Common myeloid progenitor, CD34-positive (primary cell): ENCODE measurements at places on chromosomes 12 and 14.

- no peak for DNase-seq
Observed at GRCh38 chr14:81837304-81837703, 303.7 kb upstream of the SEL1L start.

DNA sequence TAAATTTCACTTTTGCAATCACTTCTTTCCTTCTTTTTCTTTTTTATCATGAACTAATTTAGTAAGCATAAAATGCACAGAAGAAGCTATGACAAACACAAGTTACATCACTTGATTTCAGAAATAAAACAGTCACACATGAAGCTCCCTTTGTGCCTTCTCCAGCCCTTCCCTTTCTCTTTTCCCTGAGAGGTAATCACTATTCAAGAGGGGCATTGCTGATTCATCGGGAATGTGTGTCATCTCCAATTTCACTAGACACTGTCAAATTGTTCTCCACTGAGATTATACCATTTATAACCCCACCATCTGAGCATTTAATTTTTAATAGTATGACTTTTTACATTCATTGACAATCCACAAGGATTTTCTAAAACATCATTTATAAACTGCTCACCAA lies 91.6 kb upstream of the PTPRQ start:
- DNase-seq = no peak

- no peak for DNase-seq
Observed at GRCh38 chr12:99066726-99067125, 421.6 kb downstream of the APAF1 start.

- no peak for DNase-seq
Observed at GRCh38 chr14:89625244-89625713, 208.2 kb upstream of the FOXN3 start.

DNA sequence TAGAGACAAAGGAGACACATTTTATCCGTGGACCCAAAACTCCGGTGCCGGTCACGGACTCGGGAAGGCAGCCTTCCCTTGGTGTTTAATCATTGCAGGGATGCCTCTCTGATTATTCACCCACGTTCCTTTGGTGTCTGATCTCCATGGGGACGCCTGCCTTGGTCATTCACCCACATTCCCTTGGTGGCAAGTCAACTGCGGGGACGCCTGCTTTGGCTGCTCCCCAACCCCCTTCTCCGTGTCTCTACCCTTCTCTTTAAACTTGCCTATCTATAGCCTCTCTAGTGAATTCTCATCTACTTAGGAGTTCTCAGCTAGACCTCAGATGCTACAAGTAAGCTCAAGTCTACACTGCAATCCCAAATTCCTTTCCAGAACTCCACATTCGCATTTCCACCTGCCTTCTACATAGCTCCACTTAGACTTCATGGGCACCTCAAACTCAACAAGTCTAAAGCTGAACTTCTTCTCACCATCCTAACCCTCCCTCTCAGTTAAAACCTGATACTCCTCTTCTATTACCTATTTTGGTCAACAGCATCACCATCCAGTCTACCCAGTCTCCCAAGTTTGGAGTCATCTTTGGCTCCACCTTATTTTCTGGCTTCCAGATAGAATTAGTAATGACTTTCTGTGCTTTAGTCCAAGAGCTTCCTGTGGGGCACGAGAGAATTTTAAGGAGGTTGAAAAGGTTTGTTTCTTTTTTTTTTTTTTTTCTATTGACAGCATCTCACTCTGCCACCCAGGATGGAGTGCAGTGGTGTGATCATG lies 14.4 kb downstream of the SPTLC2 start:
- DNase-seq = no peak

- DNase-seq = no peak
Observed at GRCh38 chr12:123696646-123697045, 15.5 kb upstream of the ATP6V0A2 start.

DNA sequence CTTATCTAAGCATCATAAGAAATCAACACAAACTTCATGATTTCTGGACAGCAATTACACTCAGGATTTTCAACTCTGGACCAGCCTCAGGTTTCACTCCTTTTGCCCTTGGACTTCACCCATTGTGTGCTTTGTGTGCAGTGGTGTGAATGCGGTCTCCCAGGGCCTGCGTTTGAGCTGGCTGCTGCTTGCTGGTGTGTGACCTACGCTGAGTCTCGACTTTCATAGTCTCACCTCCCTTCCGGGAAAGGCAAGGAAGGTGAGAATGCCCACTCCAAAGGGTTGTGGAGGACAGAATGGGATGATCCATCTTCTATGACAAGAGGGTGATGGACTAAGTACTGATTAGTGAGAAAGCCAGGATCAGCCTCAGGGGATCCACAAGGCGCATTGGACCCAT lies 228.8 kb downstream of the C12orf75 start:
- no peak for DNase-seq

- DNase-seq = no peak
Observed at GRCh38 chr14:80664576-80664975, 277.0 kb downstream of the CEP128 start.

DNA sequence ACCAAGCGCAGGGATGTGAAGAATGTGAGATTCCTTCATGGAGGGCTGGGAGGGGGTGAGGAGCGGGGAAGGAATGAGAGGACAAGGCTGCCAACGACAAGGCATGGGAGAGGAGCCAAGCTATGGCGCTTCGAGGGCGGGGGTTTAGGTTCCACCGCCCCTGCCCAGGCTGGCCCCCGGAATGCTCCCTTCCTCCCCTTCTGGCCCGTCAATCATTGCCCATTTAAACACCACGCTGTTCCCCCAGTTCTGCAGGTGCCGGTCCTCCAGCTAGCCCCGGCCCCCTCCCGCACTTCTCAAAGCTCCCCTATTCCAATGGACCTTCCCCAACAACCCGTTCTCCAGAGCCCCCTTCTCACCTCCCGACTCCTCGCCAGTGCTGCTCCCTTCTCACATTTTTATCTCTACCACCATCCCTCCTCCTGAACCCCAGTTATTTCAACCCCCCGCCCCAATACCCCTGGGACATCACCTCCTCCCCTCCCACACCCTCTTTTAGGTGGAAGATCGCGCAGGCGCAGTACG lies 428 bp downstream of the RNF41 start:
- DNase-seq = no peak

DNA sequence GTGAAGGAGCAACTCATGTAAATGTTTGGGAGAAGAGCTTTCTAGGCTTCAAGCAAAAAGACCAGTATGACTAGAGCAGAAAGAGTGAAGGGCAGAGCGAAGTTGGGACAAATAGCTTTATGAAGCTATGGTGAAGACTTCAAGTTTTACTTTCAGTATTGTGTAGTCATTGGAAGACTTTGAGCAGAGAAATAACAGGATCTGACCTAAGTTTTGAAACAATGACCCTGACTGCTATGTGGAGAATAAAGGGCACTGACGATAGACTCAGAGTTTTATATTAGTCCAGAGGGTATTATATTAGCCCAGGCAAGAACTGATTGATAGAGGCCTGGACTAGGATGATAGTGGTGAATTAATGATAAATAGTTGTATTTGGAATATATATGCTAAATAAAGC lies 187.3 kb downstream of the KTN1 start:
- no peak for DNase-seq

GRCh38 chr12:109822951-109823411 lies 10.2 kb downstream of the TRPV4 start:
- DNase-seq = no peak

DNA sequence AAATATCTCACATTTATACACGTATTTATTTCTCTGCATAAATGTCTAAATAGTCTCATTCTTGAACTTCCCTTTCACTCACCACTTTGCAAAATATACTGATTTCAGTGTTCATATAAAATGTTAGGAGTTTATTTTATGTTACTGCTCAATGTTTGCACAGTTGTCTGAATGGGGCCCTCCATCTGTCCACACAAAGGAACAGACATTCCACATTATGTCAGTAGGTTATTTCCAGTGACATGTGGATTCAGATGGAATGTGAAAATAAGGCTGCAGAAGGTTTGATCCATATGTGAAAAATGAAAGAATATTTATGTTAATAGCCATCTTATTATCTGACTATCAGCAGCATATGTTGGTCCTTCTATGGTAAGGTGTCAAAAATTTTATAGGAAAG lies 994.4 kb upstream of the SEL1L start:
- DNase-seq = no peak

- no peak for DNase-seq
Observed at GRCh38 chr14:21575661-21576060, 4.2 kb downstream of the OR10G3 start.

GRCh38 chr14:105271224-105271890 lies 23.0 kb downstream of the BTBD6 start:
- no peak for DNase-seq

DNA sequence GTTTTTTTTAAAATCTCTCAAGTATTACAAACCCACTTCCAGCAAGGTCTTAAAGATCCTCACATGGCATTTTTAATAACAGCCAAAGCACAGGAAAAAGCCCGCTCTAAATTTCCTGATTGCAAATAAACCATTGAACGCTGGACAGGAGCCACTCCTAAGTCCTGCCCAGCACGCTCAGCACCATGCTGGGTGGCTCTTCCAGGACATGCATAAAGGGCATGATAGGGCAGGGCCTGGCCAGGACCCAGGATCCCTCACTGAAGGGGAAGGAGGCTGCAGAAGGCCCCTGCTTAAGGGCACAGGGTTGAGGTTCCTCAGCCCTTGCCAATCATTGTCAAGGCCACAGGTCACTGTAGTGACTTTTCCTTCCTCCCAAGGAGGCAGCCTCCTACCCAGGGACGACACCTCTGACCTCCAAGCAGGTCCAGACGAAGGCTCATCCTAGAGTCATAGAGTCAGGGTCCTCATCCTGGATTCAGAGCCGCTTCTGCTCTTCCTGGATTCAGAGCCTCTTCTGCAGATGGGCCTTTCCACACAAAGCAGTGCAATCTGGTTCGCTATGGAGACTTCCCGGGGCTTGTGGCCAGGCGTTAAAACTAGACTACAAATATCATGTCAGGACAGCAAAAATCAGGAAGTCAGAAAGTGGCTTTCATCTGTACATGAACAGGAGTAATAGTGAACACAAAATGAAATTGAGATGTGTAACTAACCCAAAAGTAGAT lies 123.8 kb downstream of the GCH1 start:
- DNase-seq = no peak

DNA sequence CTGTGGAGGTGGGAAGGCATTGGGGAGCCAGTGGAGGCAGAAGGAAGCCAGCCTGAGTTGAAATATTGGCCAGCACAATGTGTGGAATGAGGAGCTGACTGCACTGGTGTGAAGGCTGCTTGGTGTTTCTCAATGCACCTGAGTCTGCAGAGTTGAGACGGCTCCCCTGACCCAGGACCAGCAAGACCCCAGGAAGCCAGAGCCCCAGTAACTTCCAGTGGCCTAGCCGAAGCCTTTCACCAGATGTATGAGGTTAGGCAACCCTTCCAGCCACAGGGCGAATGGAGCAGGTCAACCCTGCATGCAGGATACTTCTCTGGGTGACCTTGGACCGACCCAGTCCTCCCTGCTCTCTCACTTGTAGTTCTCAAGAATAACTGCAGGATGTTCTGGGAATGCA lies 12.9 kb upstream of the KRT73 start:
- no peak for DNase-seq

DNA sequence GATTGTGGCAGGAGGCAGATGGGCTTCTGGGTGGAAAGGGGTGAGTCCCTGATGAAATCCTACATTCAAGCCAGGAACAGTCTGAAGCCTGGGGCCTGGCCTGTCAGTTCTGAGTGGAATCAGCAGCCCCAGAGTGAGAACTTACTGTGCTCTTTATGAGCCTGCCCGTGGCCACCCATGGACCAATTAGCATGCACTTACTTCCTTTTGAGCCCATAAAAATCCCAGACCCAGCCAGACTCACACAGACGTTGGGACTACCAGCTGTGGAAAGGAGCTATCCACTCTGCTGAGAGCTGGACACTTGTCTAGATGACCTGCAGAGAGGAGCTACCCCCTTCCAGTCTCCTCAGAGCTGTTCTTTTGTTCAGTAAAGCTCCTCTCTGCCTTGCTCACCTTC lies 104.5 kb downstream of the MNAT1 start:
- no peak for DNase-seq

DNA sequence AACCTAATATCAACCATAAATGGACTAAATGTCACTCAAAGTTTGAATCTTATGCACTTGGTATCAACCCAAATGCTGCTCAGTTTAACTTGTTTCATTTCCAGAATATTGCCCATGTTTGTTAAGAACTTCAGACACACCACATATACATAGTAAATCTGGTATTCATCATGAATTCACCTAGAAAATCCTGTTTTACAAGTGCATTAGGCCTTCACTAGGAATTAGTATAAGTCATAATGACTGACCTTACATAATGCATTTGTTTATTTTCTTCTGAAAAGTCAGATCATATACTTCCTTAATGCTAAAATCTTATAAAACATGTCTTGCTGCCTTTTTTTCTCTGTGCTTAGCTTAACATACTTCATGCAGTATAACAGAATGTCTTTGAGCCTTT lies 66.1 kb downstream of the ABCD2 start:
- DNase-seq = no peak

DNA sequence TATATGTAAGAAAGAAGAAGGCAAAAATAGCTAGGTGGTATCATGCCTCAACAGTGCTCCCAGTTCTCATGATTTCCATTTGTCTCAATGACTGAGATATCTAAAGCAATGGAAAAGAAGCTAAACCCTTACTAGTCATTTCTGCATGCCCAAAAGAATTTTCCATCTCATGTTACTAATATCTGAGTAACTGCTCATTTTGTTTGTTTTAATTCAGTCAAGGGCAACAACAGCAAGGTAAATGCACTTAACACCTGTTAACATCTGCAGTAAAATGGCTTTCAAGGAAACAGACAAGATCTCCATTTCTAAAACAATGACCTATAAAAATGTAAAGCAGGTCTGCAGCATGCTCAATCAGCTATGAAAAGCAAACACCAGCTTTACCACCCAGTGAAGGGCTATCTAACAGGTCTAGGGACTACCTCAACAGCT lies 19.4 kb upstream of the SELPLG start:
- no peak for DNase-seq

- DNase-seq = no peak
Observed at GRCh38 chr12:100503228-100503628, 29.6 kb downstream of the NR1H4 start.

DNA sequence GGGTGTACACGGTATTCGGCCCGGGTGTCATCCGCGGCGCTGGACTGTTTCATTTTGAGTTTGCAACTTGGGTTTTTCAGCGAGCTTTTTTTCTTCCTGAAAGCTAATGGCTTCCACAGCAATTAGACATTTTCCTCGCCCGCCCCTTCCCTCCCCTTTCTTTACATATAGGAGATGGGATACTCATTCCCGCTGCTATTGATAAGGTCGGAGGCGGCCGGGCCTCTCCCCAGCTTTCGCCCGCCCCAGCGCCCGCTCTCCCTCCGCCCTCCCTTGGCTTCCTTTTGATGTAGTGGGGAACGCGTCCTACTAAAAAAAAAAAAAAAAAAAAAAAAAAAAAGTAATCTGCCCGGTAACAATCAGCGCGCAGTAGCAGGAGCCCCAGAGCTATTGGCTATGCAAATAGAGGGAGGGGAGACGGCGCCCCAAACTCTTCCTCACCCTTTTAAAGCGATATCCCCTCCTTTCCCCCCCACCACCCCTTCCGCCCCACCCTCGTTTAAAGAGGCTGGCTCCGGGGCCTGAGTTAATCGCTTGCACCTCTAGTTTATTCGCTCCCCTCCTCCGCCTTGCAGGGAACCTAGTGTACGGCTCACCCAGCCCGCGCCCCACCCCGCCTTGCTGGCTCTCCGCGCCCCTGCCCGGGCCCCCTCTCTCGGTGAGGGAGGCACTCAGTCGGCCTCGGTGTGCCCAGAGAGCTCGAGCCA lies 1.7 kb upstream of the CCND2 start:
- peak; percentile 97 for DNase-seq
